NCI-H446 treated with DMSO at 0.1 percent for 48 hours (cell line): ENCODE measurements at places on chromosomes 1 and 21.

GRCh38 chr1:217053676-217054075, 330.4 kb upstream of the ESRRG start:
- no peak for DNase-seq

GRCh38 chr21:42556960-42557359, 43.3 kb downstream of the SLC37A1 start:
- DNase-seq = no peak

GRCh38 chr1:66693856-66694255, 58.4 kb upstream of the DYNLT5 start:
- DNase-seq = no peak

GRCh38 chr1:215345208-215345607, 221.9 kb upstream of the KCTD3 start:
- no peak for DNase-seq

DNA sequence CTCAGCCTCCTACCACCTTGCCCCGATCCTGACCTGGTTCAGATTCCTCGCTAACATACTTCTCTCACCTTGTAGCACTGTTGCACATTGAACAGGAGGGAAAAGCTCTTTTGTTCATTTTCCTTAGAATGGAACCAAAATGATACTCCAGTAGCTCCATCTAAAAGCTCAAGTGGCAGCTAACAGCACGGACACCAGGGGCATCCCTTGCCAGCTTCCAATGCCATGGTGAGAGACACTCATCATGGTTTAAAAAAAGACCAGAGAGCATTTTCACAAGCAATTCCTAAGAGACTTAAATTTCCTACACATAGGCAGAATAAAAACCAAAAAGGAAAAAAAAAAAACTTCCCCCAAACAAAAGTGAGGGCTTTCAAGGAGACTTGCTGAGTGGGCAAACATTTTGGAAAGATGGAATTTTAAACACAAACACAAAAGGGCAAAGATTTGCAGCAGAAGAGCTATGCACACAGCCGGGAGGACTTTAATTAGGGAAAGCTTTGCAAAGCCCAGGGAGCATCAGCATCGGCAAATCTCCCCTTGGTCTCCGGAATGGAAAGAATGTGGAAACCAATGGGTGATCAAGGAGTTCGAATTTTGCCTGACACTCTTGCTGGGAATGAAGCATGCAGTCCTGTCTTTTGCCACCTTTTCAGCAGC, 84.3 kb downstream of the CAPZB start:
- DNase-seq = no peak

DNA sequence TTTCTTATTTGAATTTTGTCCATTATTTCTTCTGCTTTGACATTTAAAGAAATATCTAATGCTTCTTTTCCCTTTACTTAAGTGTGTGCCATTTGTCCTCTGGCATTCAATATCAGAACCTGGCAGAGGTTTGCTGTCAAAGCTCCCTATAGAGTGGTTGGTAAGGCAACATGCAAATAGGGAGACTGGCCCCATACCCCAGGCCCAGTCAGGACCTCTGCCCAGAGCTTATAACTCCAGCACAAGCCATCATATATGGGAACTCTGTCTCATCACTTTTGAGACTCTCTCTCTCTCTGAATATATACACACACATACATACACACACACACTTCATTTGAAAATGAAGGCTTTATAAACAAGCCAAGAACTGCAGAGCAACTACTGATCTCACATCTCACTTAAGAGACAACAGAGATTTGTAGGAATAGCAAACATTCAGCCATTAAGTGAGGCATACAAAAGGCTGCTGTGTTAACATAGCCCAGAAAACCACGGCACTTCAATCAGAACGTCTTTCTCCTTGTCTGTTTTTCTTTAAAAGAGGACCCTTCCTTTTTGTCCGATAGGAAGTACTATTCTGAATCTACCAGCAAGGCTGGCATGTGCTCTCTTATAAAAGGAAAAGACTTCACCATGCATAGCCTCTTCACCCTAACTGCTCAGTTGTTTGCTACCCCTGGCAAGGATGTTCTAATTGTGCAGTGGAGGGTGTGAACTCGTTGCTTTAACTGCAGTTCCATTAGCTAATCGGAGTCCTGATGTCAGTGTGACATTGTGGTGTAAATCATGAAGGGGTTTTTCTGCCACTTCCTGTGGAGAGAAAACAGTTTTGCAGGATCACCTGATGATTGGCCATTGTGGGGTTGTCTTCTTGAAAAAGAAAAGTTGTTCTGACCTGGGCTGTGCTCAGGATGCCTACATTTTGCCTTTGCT, 101.7 kb downstream of the NR5A2 start:
- no peak for DNase-seq

DNA sequence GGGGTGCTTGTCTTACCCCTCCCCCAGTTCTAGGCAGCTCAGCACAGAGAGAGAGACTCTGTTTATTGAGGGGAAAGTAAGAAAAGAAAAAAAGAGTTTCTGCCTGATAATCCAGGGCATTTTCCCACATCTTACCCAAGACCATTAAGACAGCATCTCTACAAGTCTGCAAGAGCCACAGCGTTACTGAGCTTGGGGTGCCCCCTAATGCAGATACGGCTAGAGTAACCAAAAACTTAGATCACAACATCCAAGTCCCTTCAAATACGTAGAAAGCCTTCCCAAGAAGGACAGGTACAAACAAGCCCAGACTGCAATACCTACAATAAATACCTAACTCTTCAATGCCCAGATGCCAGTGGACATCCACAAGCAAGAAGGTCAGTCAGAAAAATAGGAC, 6.2 kb upstream of the TEX50 start:
- DNase-seq = no peak

DNA sequence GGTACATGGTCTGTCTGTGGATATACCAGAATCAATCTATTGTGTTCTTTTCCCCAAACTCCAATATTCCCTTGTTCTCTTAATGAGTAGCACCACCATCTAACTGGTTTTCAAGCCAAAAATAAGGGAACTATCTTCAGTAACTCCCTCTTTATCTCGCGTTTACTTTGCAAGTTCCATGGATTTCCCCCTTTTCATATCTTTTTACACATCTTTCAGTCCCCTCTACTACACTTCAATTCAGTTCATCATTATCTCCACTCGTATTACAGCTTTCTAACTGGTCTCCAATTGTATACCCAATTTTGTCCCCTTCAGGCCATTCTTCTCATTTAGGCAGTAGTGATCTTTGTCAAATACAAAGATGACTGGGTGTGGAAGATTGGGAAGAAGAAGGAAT, 4.1 kb upstream of the TMCO1 start:
- no peak for DNase-seq

GRCh38 chr1:12326986-12327385, 97.2 kb downstream of the VPS13D start:
- no peak for DNase-seq

- no peak for DNase-seq
Measured at GRCh38 chr1:24113641-24114033, 1.7 kb upstream of the MYOM3 start.

DNA sequence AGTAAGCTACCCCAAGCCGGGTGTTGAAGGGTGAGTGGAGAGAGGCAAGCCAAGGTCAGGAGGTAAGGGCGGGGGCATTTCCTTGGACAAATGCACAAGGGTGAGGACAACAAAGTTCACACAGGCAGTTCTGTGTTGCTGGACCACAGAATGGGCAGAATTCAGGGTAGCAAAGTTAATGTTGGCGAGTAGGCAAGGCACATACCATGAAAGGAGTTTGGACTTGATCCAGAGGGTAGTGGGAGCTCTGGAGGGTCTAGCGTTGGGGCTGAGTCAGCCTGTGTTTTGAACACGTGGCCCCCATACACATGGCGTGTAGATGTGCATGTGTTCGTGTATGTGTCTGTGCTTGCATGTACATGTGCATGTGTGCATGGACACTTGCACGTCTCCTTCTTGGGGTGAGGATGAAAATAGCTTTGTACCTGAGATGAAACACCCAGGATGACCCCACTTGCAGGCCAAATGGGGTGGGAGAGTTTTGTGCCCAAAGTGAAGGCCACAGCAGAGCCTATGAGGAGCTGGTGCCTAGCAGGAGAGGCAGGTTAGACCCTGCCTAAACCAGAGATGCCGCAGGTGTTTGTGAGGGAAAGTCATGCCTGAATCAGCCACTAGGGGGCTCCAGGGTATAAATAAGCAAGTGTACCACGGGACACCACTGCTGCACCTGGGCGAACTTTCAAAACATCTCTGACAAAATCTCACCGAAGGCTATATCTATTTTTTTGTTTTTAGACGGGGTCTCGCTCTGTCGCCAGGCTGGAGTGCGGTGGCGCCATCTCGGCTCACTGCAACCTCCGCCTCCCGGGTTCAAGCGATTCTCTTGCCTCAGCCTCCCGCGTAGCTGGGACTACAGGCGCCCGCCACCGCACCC, 21.8 kb downstream of the SLC27A3 start:
- DNase-seq = peak; percentile 33

DNA sequence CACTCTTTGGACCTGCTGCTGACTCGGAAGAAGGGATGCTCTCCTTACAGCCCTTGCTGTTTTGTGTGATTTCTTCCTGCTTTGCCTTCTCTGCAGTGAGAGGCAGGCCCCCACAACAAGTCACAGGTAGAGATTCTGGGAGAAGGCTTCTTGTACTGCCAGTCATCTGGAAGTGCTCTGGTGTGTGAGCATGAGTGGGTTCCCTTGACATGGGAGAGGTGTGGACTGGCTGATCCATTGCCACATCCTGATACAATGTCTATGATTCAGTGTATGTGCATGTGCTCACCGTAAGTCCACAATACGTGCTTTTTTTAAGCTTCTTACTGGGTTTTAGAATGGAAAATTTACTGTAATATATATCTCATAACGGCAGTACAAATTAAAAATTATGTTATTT, 46.0 kb upstream of the PLA2G4A start:
- no peak for DNase-seq

- no peak for DNase-seq
Measured at GRCh38 chr1:239833723-239834122, 258.0 kb upstream of the FMN2 start.

DNA sequence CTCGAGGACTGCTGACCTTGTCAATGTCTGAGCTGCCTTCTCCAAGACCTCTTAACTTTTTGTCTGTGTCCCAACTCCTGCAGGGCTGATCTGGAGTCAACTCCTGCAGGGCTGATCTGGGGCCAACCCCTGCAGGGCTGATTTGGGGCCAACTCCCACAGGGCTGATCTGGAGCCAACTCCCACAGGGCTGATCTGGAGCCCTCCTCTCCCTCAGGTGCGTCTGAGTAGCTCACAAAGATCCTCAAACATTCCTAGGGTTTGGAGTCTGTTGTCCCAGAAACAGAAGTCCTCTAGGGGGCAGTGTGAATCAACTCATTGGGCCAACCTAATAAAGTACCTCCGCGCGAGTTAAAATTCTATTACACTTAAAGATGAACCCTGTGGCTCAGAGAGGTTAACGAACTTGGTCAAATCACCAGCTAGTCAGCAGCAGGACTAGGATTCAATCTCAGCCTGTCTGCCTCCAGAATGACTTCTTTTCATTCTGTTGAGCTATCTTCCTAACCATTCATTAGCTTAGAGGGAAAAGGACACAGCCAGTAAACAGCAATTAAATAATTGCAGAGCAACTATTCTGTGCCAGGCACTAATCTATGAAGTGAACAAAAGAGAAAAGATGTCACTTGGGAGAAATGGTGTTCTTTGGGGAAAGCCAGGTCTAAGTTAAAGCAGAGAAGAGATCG, 17.2 kb upstream of the RLF start:
- peak; percentile 36 for DNase-seq

GRCh38 chr1:6358757-6359201, 34.8 kb downstream of the ACOT7 start:
- DNase-seq = no peak

- no peak for DNase-seq
Measured at GRCh38 chr1:196738730-196739129, 35.9 kb upstream of the CFHR3 start.

GRCh38 chr1:26993237-26994019, at the start of gene TRNP1:
TRNP1 (plus strand) TSS chr1:26993692; CDS start chr1:26993787, 95 bp downstream.
- peak; percentile 39 for DNase-seq

- DNase-seq = no peak
Measured at GRCh38 chr1:7421471-7422075, 349.5 kb upstream of the VAMP3 start.

DNA sequence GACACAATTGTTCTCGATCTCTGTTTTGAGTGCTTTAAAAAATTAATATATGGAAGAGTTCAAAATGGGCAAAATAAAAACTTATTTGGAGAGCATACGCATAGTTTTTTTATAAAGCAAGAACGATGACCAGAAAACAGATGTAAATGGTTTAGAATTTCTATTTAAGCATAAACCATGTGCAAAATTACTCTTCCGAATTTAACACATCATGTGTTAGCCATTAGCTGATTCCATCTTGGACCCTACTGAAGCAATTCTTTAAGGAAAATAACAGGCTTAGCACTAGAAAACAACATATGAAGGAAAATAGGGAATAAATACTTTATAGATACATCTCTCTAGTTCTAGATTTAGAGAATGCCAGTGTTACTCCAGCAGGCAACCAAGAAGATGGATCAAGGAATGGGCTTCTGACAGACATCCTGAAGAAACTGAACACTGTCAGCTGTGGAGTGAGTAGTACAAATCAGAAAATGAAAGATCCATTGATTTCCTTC, 26.7 kb downstream of the CDC7 start:
- DNase-seq = no peak

- DNase-seq = peak; percentile 83
Measured at GRCh38 chr1:15328351-15329103, 81.2 kb upstream of the EFHD2 start.

DNA sequence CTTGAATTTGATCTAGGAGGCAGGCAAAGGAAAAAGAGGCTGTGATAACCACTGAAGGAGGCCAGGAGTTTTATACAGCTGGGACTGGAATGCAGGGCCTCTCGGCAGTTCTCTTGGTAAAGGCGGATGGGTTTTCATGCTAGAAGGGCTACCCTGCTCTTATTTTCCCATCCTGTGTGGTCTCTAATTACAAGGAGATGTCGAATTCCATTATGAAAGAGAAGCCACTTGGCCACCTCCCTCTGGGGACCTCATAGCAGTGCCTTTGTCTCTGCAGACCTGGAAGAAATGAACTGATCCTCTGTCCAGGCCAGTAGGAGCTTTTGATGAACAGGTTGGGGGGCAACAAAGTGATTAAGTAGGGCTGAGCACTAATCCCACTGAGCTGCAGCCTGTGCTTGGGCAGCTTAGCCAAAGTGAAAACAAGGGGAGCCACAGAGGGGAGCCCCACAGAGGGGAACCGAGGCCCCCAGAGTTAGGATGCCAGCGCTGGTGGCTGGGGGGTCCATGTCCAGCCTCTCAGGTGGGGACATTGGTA, 42.2 kb upstream of the BCAR3 start:
- no peak for DNase-seq

DNA sequence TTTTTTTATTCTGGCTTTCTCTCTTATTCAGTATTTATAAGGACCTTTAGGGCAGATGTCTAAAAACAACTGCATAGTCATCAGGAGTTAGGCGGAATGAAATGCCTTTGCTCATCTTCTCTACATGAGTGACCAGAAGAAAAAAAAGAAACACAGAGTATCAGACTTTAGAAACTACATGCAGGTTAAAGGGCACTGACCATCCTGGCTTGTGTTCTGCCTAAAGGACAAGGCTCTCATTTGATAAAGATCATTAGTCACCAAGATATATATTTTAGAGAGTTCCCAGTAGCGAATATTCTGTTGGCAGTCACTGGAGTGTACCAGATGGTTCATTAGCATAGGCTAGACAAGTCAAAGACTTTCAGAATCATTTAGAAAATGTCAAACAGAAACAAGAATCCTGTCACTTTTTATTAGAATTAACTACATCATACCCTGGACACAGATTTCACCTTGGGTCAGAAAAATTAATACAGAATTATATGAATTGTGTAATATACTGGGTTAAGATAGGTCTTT, 145.6 kb downstream of the NR5A2 start:
- no peak for DNase-seq

GRCh38 chr1:214584805-214585766, 17.9 kb upstream of the CENPF start:
- peak; percentile 64 for DNase-seq
